Activated T-helper 9 cell treated with anti-CD3 and anti-CD28 coated beads, Interleukin-2, amount 50 U/mL, for 16 hours (primary cell): ENCODE measurements at places on chromosomes 3 and 15.
A peak's percentile ranks its signal among the peaks of the same experiment; 100 is the strongest.

DNA sequence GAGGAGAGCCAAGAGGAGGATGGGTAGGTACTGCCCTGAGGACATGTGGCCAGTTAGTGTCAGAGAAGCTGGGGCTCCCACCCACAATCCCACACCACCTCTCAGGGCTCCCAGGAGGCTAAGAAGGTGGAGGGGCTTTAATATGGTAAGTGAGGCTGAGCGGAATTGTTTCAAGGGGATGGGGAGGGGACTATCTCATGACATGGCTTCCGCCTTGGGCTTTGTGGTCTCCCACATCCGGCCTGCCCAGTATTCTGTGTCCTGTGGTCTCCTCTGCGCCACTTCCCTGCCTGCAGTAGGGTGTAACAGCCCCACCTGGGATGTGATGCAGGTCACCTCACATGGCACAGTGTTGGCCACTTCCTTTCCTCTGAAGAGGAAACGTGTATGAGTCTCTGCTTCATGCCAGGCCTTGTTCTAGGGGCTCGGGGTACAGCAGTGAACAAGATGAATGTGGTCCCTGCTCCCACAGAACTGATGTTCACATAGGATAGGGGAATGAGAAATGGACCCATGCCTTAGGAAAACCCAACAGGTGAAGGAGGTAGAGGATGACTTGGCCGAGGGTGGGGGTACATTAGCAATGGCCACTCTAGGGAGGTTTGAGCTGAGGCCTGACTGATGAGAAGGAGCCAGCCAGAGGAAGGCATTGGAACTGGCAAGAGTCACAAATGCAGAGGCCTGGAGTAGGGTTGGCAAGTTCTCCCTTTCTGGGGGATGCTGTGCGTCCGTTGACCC lies 3.2 kb downstream of the NEIL1 start:
- peak; percentile 46 for DNase-seq

- DNase-seq: no peak
Observed at GRCh38 chr3:24704496-24704895, 209.8 kb upstream of the THRB start.

DNA sequence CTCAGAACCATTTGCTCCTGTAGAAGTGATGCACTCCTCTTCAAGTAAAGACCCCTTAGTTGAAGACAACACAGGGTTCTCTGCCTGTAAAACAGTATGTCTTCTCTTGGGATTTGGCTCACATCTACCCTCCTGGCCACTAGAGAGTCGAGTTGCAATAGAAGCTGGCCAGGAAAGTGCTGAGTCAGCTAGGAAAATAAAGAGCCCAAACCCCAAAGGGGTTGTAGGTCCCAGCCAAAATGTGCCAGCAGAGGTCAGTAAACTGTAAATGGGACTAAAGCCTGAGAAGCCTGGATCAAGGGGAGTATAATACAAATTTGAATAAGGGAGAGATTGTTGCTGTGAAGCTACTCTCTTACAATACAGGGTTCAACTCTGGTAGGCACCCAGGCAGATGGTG lies 37.2 kb upstream of the THBS1 start:
- DNase-seq: no peak

DNA sequence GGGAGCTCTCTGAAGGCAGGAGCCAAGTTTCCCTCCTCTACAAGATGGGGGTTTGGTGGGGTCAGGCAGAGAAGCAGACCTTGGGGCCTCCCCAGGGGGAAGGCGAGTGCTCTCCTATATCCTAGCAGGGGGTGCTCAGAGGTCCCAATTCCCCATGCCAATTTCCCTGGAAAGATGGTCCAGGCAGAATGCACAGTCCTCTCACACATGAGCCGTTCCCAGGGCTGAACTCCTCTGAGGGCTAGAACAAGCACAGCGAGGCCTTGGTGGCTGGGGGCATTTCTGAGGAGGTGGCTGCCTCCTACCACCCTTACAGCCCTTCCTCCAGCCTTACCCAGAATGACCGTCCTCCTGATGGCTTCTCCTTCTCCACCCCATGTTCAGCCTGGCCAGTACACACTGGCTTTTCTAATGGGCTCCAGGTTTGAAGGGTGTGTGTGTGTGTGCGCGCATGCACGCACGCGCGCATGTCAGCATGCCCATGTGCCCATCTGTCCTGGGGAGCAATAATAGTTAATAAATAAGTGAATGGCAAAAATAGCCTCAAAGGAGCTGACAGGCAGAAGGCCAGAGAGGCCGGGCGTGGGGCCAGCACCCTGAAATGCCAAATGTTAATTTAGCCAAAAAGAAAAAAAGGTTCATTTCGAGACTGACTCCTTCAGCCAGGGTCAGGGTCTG lies 24.4 kb downstream of the ADCY5 start:
- DNase-seq: no peak

- DNase-seq: peak; percentile 32
Observed at GRCh38 chr15:65791335-65792137, 557 bp downstream of the DENND4A start.

DNA sequence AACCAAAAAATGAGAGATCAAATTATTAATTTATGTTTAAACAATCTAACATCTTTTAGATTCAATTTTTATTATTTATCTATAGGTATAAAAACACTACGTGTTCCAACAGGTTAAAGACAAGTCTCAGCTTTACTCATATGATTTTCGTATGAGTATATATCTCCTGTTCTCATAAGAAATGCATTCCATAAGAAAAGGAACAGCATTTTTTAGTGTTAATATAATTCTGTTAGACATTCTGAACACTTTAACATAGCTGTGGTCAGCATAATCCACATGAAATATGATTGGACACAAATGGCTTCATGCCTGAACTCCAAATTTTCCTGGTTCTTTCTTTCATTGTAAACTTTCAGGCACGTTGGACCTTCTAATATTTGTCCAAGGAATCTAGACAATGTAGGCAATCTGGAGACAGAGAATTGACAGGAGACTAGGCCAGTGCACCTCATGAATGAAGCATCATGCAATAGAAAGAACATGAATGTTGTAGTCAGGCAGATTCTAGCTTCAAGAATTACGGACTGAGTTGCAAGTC lies 1122.0 kb upstream of the ALCAM start:
- DNase-seq: no peak
